ENCODE measurements at places on chromosomes 12 and 14. TPM values are rescaled to one million over a fixed set of nuclear protein-coding genes. Genes with fewer than 3 reads are reported as not detected.

GRCh38 chr14:105309371-105309770 lies 5.2 kb upstream of the PACS2 start:
- no peak for DNase-seq

- DNase-seq = no peak
Observed at GRCh38 chr12:12606781-12607589, 4.7 kb upstream of the CREBL2 start.

GRCh38 chr12:915090-915489 lies 34.4 kb downstream of the RAD52 start:
- no peak for DNase-seq

GRCh38 chr14:68079941-68080697 lies 260.5 kb downstream of the RAD51B start:
- DNase-seq = no peak

DNA sequence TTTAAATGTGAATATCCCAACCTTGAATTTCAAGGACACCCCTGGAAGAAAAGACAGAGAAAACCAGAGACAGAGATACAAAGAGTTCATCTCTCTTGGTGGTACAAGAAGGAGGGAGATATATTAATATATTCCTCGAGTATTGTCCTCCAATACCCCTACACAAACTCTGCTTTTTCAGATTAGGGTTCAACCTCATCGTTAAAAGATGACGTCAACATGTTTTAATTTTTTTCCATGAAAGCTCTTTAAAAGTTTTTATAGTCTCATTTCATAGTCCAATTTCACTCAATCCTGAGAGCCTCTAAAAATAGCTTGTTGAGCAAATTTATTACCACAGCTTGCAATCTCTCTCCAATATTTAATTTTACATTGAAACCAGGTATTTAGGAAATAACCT lies 19.4 kb downstream of the RHOJ start:
- no peak for DNase-seq

DNA sequence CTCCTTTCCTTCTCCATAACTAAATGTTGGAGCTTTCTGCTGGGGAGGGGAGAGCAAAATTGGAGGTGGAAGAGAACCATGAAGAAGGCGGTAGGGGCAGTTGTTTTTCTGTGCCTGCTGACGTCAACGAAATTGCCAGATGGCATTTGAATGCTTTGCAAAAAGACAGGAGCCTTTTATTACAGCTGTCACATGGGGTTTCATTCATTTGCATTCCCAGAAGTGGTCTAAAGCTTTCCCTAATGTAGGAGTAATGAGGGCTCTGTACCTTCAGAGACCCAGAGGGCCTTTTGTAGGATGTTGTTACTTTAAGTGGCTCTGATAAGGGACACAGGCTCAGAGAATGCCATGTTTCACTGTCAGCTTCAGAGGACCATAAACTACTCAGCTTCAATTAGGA lies 107.1 kb upstream of the SLCO1C1 start:
- DNase-seq = no peak

- DNase-seq = no peak
Observed at GRCh38 chr12:24937553-24938244, 11.2 kb downstream of the BCAT1 start.

- DNase-seq = no peak
Observed at GRCh38 chr12:100382338-100382737, 25.5 kb downstream of the SLC17A8 start.

DNA sequence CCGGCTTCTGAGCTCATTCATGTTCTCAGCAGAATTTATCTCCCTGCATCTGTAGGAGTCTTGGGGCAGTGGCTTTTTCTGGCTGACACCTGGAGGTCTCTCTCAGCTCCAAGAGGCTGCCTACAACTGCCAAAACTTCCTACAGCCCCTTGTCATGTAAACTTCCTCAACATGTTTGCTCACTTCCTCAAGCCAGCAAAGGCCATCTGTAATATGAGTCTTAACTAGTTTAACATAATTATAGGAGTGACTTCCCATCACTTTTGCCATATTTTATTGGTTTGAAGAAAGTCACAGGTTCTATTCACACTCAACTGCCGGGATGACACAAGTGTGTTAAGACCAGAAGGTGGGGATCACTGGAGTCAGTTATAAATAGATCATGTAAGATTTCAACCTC lies 194.0 kb downstream of the VRK1 start:
- no peak for DNase-seq

DNA sequence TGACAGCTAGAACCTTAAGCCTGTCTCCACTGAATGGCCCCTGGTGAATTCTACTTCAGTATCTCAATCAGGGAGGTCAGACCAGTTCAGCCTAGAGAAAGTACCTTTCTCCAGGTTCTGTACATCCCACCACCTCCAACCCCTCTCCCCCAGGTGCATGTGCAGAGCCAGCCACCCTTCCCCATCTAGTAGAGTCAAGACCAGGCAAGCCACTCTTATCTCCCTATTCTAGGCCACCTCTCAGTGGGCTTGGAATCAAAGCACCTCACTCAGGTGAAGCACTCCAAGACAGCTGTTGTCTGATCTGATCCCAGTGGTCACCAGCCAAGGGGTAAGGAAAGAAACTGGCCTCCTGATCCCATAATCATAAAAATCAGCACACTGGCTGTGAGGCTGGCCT lies 340.9 kb downstream of the BCL11B start:
- no peak for DNase-seq

- no peak for DNase-seq
Observed at GRCh38 chr12:112852127-112852526, 54.6 kb upstream of the OAS1 start.

GRCh38 chr12:67645601-67646000 lies 2.9 kb upstream of the DYRK2 start:
- no peak for DNase-seq

GRCh38 chr12:130427381-130427887 lies 89.7 kb downstream of the PIWIL1 start:
- DNase-seq = no peak

GRCh38 chr14:61322799-61323290 lies 1.5 kb downstream of the PRKCH start:
- no peak for DNase-seq

- DNase-seq = no peak
Observed at GRCh38 chr12:101051901-101052550, 158.0 kb downstream of the SLC5A8 start.

- no peak for DNase-seq
Observed at GRCh38 chr14:91858536-91859275, 8.6 kb downstream of the TC2N start.

GRCh38 chr12:108363565-108363964 lies 24.5 kb upstream of the CMKLR1 start:
- no peak for DNase-seq

GRCh38 chr14:68758301-68758700 lies 34.6 kb downstream of the ZFP36L1 start:
- no peak for DNase-seq

DNA sequence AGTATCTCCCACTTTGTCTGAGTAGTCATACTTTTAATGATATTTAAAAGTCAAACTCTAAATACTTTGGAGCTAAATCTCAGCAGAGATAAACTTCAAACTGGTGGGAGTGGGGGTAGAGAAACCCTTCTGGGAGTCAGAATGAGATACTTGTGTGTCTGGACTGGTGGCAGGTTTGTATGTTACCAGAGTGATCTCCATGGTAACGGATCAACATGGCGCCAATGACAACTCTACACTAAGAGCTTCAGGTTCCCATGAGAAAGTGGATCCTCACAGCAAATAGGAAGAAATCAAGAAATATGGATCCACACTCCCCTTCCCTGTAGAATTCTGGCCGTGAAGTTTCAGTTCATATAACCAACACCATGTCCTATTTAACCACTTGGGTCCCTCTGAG lies 121.9 kb downstream of the ETV6 start:
- DNase-seq = no peak

DNA sequence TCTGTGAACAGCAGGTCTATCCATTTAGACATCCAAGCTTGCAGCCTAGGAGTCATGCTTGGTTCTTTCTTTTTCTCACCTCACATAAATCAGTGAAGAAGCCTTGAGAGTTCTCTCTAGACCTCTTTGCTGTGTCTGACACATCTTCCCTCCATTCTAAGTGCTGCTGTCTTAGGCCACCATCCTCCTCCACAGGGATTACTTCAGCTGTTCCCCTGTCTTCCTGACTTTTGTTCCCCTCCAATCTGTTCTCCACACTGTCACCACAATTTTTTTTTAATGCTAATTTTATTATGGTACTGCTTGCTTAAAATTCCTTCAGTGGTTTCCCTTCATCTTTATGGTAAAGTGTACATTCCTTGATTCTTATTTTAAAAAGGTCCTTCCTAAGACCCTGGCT lies 71.8 kb downstream of the DERA start:
- DNase-seq = no peak

GRCh38 chr14:100884456-100884855 lies 19.1 kb downstream of the RTL1 start:
- no peak for DNase-seq

DNA sequence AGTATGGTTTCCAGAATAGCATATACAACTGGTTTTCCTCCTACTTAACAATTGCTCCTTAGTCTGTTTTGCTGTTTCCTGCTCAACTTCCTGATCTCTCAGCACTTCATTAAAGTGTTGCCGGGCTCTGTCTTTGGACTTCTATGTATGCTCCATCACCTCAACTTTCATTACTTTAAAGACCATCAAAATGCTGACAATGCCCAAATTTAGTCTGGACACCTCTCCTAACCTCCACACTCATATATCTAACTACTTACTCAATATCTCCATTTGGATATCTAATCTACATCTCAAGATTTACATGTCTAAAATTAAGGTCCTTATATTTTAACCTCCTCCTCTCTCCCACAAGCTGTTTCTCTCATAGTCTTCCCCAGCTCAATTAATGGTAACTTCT lies 54.4 kb upstream of the LGR5 start:
- DNase-seq = no peak

DNA sequence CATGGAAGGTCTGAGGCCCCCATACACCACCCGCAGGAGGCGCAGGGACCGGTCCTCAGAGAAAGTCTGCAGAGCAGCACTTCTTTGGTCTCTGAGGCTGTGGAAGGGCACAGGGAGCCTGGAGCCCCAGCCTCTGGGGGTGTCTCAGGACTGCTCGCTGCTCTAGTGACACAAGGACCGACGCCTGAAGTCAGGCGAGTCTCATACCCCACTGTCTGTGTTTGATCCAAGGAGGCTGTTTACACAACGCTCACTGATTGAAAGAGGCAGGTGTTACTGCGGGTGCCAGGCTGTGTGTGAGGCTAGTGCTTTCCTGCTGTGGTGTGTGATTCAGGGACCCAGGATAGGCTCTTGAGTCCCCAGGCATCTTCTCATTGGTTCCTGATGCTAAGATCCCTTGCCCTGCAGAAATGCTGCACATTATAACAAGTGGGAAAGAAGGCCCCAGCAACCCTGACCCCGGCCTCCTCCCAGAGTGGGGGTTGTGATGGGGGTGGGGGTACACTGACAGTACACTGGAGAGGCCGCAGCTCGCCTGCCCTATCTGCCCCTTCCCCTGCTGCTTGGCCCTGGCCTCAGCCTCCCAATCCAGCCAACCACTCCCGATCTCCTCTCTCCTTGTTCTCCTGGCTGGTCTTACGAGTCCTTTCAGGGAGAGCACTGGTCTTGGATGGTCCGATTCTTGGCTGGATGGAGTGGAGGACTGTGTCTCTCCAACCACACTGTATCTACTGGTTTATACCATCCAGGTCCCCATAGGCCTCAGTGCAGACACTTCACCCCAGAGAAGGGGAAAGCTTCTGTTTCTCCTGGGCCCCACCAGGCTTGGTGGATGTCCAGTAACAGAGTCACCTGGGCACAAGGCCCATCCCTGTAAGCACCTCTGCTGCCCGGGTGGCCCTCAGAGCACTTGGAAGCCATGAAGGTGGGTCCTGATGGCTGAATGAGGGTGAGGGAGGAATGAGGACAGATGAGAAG lies 6.6 kb downstream of the CACNA2D4 start:
- DNase-seq = no peak

- no peak for DNase-seq
Observed at GRCh38 chr12:79367032-79367589, 323.7 kb downstream of the PAWR start.

GRCh38 chr12:100398307-100398706 lies 41.4 kb downstream of the SLC17A8 start:
- no peak for DNase-seq

DNA sequence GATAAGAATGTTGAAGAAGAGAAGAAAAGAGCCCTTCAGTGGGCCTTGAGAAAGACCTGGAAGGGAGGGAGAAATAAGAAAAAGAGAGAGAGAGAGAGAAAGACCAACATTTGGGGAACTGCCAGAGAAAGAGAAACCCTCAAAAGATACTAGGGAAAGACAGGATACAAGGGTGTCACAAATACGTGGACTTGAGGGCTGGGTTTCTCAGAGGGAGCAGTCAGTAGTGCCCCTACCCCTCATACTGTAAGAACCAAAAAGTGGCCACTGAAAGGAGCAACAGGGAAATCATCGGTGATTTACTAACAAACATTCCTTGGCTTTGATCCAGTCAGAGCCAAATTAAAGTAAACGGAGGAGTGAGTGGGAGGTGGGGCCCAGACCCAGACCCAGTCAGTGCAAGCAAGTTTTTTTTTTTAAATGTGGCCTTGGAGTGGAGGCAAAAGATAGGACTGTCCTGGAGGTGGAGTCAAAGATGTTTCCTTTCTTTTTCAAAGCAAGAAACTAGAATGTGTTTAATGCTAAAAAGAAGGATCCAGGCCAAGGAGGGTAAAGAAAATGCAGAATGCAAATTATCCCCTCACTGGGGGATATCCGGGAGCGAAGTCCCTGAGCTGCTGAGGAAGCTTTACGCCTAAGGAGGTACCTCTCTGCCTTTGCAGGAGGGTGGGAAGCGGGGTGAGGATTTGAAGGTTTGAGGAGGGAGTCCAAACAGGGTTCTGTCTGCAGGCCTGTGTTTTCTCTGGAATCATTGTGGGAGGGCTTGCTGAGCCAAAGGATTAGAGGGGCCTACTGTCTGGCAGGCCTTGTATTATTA lies 143.5 kb upstream of the AMIGO2 start:
- DNase-seq = peak; percentile 34

GRCh38 chr12:93733928-93734327 lies 56.8 kb downstream of the CRADD start:
- DNase-seq = no peak

GRCh38 chr12:66877925-66878324 lies 199.0 kb upstream of the GRIP1 start:
- DNase-seq = no peak

DNA sequence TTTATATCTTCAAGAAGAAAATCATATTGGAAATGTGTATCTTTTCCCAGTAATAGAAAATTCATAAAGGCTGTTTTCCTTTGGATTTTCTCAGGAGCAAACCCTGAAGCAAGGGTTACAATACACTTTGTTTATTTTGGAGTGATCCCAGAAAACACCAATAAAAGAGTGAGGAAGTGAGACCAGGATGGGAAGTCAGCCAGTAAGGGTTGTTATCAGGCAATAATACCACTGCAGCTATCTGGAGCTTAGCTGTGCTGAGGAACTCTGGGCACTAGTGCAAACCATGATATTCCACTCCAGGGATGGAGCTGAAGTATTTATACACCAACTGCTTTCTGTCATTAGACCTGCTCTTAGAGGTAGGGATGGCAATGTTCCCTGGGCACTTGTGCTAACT lies 1002.3 kb downstream of the FLRT2 start:
- no peak for DNase-seq

- DNase-seq = no peak
Observed at GRCh38 chr14:54840336-54840735, 62.3 kb downstream of the GCH1 start.

Gene PAH
- 50.3 TPM for polyA plus RNA-seq

Gene DTX1
- polyA plus RNA-seq = 12.2 TPM

Gene NFATC4
- 84.6 TPM for polyA plus RNA-seq

Gene FAM186B
- 0.93 TPM for polyA plus RNA-seq

Gene HCAR2
- polyA plus RNA-seq = 0.40 TPM

Gene GAS2L3
- 20.1 TPM for polyA plus RNA-seq

Gene FAM222A
- 7.8 TPM for polyA plus RNA-seq

Gene PLEKHG7
- polyA plus RNA-seq = 0.60 TPM

Gene GLS2
- 1.5 TPM for polyA plus RNA-seq

Gene SERPINA10
- polyA plus RNA-seq = 0.15 TPM

Gene TMEM19
- 40.0 TPM for polyA plus RNA-seq

All from renal pelvis (tissue), 12 donors.